Kidney tubule cell (primary cell): ENCODE measurements at places on chromosomes 4 and X.

GRCh38 chrX:43809463-43809862 is 72.8 kb downstream of the MAOB start:
- DNase-seq: no peak

DNA sequence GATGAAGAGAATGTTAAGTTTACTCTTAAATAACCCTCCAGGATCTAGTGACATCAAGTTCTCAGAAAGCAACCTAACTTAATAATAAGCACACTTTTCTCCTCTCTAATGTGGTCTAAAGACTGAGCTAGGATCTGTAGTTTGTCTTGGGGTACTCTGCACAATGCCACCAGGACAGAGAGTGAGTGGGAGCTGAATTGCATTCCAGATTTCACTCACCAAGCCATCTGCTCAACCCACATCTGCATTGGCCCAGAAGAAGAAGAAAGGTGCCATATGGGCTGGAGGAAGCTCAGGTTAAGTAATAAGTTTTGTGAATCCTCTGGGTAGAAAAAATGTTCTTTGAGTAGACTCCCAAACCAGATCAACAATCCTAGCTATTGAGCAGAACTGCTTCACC is 384.6 kb downstream of the PPP3CA start:
- no peak for DNase-seq

DNA sequence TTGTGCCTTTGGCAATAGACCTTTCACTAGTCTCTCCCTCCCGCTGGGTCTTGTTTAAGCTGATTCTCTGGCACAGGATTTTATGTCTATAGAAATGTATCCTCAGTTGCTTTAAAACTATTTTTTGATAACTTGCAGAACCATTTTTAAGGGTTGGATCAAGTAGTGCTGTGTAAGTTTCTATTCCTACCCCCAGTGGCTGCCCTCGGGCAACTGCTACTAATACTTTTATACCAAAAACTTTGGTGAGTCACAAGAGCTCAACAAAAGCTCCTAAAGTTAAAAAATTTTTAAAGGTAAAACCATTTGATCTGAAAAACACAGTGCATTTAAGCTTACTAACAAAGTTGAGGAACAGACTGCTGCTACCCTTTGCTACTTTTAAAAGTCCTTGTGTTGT is 1460.6 kb upstream of the PCDH7 start:
- no peak for DNase-seq

DNA sequence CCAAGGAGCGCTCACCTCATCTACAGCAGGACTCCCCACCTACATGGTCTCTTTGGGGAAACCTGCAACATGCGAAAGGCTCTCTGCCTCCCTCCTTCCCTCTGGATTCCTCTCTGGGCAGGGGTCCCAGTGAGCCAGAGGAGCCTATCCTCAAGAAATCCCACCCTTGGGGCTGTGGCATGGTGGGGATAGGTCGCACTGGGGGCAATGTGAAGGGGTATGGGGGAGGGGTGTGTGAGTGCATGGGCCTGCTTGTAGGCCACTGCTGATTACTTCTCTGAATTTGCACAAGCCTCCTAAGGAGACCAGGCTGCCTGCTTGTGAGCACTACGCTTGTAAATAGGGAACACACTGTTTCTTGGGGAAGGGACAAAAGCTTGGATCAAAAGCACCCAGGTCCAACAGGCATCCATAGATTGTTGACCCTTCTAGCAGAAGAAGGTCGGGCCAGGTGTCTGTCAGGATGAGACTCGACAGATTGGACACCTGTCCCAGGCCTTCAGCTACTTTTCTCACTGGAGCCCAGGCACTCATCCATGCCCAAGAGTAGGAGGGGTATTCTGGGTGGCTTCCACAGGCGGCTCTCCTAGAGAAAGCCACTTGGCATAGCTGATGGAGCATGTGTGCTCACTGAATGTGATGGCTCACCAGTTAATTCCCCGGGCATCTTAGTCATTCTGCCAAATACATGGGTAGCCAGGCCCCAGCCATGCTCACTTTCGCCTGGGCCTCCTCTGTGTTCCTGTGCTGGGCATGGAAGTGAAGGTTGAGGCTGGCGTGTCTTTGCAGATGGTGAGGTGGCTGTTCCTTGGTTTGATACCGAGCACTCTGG is 75.0 kb downstream of the NBDY start:
- peak; percentile 32 for DNase-seq

GRCh38 chrX:115266300-115266699 is 23.2 kb upstream of the LUZP4 start:
- DNase-seq: no peak

DNA sequence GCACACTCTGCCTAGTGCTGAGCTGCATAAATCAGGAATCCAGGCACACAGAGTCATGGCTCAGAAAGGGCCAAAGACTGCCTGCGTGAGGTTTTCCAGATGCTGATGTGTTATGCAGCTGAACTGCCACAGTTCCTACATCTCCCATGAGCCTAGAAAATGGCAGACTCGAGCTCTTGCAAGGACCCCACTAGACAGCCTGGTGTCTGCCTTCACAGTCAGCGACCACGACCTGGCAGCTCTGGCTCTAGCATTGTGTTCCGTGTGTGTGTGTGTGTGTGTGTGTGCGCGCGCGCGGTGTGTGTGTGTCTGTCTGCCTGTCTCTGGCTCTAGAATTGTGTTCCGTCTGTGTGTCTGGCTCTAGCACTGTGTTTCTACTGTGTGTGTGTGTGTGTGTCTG is 203.6 kb upstream of the AGTR2 start:
- DNase-seq: no peak

- DNase-seq: no peak
Observed at GRCh38 chrX:131477498-131477897, 66.4 kb upstream of the OR13H1 start.

- no peak for DNase-seq
Observed at GRCh38 chr4:169153481-169154087, 117.2 kb downstream of the SH3RF1 start.

DNA sequence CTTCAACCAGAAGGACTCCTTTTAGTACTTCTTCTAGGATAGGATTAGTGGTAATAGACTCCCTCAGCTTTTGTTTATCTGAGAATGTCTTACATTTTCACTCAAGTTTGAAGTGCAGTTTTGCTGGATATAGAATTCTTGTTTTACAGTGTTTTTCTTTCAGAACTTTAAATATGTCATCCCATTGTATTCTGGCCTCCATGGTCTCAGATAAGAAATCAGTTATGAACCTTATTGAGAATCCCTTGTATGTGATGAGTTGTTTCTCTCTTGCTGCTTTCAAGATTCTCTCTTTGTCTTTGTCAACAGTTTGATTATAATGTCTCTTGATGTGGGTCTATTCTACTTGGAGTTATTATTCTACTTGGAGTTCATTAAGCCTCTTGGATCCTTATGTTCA is 116.1 kb upstream of the CITED1 start:
- no peak for DNase-seq

DNA sequence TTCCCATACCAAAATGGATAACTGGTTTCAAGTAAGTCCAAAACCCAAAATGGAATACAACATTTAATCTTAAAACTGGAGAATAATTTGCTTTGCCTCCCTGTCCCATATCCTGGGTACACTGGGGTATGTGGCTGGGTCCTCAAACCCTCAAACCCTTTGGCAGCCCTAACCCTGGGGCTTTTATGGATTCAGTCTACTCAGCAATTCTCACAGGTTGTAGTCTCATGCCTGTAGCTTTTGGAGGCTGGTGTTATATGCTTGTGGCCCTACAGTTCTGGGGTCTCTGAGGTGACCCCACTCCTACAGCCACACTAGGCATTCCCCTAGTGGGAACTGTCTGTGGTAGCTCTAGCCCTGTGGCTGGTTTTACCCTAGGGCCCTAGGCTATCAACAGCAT is 110.5 kb upstream of the NRK start:
- DNase-seq: no peak

DNA sequence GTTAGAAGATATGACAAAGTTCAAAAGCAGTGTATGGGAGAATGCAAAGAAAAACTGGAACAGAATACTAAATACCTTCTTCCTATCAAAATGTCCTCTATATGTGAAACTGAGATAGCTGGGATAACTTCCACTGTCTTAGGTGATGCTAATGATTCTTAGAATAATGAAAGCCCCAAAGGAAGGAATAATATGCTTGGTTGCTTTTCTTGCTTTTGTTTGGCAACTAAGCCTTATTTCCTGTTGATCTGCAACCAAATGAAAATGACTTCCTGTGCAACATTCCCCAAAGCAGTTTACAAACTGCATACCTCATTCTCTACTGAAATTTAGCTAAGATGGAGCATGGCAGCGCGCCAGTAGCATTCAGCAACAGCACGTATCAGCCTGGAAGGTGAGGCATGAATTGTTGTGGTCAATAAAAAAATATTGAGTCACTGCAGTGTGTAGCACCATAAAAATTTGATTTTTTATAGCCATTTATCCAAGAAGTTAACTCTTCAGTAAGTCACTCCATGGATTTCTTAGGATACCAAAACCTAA is 18.7 kb downstream of the NDNF start:
- peak; percentile 55 for DNase-seq

DNA sequence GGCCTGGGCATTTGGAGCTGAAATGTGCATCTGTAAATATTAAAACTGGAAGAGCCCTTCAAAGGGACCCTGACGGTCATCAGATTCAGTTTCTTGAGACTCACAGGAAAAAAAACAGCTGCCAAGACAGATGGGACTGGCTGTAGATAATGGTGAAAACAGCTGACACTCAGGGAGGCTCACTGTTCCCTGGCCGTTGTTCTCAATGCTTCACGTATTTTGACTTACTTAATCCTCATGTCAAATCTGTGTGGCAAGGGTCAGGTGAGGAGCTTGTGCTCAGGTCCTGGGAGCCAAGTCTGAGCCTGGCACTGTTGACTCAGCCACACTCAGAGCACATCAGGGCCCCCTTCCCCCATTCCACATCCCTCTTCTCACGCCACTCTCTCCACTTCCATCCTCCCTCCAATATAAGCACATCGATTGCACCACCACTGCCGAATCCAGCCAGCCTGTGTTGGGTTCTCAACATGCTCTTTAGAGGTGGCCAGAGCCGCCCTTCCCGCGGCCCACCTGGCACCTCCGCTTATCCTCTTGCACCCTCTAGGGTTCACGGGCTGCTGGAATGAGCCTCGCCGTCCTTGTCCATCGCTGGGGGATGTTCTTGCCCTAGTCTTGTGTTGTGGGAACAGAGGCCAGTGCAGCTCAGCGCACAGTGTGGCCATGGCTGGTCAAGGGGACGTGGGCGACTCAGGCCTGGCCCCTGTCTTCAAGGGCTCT is 40.1 kb downstream of the EVC start:
- DNase-seq: peak; percentile 84

DNA sequence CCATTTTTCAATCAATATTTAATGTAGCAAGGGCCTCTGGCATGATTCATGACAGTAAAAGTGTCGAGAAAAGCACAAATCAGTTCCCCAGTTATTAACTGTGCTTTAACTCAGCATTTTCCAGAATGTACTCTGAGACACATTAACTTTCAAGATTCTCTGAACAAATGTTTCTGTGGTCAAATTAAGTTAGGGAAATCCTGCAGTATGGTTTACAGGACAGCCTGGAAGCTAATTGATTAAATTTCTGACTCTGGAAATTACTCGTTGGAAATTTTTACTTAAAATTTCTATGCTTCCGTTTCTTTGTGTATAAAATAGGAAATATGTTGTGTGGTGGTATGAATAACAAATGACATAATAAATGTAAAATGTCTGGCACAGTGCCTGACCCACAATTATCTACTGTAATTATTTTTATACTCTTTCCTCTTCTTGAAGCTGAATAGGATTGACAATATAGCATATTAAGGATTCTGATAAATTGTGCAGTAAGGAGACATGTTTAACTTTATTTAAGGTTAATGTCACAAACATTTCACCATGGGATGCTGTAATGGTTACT is 33.7 kb downstream of the STK32B start:
- DNase-seq: peak; percentile 35

DNA sequence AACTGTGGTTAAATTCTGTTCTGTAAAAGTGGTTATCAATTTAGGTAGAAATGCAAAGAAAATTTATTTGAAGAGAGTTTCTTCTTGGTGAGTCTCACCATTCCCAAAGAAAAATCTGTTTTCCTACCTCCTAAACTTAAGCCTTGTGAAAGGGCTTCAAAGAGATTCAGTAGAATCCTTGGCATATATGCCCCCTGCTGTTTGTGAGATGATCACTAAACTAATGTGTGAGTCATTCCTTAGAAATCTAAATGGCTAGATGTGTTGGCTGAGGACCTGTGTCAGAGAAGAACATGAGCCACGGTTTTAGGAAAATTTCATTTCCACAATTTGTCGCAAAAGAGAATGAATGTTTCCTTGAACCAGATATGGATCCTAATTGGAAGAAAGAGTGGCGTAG is 260.9 kb downstream of the SLC7A11 start:
- peak; percentile 43 for DNase-seq

GRCh38 chr4:35697210-35697736 is 547.0 kb downstream of the ARAP2 start:
- DNase-seq: no peak

DNA sequence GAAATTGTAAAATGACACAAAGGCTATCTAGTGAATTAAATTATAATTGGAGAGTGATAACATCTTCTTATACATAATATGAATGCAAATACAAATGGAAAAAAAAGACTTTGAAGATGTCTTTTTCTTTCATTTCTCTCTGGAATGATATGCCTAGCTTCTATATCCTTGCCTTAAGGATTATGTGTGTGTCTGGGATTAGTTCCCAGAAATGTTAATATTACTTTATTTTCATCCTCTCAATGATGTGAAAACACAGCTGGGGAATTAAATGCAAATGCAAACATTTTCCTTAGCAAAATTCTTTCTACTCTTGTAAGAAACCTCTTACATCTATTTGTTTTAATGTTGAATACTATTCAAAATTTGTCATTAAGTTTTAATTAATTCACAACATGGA is 441.9 kb downstream of the FSTL5 start:
- DNase-seq: no peak
